ENCODE measurements at places on chromosomes 3 and 15.
A peak's percentile ranks its signal among the peaks of the same experiment; 100 is the strongest.

- no peak for DNase-seq
These were observed 16.1 kb upstream of the TMEM115 start for GRCh38 chr3:50375258-50375931.

DNA sequence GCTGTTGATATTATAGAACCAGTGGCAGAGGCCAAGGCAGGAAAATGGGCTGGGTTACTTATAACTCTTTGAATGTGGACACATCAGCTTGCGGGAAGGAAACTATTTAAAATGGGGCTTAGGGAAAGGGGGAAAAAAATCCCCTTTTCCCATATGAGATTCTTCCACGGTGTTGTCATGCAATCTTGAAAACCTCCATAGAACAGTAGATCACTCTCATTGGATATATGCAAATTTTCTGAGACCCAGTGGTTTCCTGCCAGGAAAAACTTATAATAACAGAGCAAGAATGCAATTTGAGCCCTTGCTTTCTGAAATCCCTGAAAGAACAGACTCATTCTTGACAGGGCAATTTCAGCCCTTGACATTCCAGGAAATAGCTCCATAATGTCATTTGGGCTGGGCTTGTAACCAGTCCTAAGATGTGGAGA, 31.1 kb downstream of the TMEM212 start:
- no peak for DNase-seq

DNA sequence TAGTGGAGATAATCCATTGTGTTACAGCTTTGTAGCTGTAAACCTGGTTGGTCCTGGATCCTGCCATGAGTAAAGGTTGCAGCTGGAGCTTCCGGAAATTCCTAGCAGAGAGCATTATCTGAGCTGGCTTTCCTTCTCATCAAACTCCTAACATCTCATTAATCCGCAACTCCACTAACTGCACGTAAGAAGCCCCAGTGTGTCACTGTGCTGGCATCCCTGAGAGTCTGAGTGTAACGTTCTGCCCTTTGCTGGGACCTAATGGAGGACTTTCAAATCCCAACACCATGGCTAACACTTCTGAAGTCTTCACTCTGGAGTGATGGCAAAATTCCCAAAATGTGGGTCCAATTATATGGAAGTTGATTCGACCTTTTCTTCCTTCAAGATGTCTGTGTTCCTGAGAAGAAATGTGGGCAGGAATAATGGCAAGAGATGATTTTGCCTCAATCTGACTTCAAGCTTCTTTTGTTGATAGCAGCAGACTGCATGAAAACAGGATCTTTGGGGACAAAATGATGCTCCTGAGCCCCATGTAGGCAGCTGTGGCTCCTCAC, 9.6 kb upstream of the TRPM1 start:
- DNase-seq, result no peak

GRCh38 chr15:79450648-79451047, 18.5 kb downstream of the MINAR1 start:
- DNase-seq, result no peak

DNA sequence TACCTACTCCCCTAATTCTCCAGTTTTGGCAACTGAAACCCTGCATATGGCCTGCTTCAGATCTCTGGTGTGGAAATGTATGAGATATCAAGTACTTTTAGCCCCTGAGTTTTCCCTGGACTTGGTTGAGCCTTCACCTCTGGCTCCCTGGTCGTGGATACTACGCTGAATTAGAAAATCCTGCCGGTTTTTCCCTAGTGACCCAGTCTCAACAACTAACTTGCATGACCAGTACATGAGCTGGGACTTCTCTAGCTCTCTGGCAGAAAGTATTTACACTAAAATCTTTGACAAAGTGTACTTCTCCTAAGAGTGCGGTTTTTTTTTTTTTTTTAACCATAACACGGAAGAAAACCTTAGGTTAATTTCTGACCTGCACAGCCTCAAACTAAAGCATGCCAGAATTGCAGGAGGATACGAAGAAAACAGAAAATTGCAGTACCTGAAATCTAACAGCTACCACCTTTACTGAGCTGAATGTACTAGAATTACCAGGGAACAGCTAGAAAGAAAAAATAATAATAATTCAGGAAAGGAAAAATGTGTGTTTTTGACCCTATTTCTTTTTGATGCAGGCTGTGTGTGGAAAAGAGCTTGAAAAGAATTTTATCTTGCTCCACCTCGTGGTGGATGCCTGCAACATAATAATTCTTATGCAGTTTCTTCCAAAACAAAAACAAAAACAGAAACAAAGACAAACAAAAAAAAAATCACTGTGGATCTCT, 165.6 kb downstream of the GMNC start:
- peak; percentile 11 for DNase-seq

Measured in NCI-H69 (cell line).